Stomach (tissue), 19 donors: ENCODE measurements at places on chromosomes 3 and 15. TPM values are rescaled to one million over a fixed set of nuclear protein-coding genes. Genes with fewer than 3 reads are reported as not detected.

- peak; percentile 79 for DNase-seq
Measured at GRCh38 chr15:82108489-82109078, 62.8 kb upstream of the MEX3B start.

- DNase-seq = no peak
Measured at GRCh38 chr3:128554100-128554464, 61.1 kb upstream of the GATA2 start.

DNA sequence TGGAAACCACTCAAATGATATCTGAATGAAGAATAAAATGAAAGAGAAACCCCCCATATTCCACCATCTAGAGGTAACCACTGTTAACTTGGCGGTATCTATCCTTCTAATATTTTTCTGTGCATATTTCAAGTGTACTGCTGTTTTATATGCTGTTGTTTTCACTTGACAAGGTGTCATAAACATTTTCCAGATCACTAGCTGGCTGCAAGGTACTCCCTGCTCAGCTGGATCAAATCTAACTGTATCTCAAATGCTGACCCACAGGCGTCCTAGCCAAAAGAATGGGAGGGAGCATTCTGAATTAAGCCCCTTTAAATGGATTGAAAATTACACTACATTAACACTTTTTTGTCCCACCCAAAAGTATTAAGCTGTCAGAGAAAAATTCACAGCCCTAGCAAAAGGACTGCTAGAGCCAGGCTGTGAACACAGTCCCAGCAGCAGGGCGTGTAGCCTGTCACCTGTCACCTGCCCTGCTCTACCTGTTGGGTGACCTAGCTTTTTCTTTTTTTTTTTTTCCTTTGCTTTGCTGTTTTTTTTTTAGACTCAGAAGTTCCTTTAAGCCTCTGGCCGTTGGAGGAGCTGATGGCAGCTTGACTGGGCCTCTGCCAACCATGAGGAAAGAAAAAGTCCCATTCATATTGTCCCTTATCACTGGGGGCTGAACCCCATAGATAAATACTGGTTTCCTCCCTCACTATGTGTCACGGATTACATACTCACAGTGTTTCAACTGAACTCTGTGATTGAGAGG, 93.7 kb upstream of the TSC22D2 start:
- peak; percentile 91 for DNase-seq

DNA sequence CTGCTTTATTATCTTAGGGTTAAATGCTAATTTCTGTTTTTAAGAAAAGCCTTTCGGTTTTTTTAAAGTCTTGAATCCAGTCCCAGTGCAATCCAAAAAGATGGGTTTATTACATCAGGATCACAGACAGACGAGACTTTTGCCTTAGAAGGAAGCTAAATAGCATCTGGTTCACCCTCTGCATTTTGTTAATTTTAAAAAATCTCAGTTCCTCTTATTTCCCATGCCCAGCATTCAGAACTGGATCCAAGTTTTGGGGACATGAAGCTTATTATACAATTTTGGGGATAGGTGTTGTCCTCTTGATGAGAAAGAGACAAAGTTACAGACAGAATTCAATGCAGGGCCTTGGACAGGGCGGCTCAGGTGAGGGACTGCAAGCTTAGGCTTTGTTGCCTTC, 181.5 kb upstream of the LYSMD4 start:
- no peak for DNase-seq

DNA sequence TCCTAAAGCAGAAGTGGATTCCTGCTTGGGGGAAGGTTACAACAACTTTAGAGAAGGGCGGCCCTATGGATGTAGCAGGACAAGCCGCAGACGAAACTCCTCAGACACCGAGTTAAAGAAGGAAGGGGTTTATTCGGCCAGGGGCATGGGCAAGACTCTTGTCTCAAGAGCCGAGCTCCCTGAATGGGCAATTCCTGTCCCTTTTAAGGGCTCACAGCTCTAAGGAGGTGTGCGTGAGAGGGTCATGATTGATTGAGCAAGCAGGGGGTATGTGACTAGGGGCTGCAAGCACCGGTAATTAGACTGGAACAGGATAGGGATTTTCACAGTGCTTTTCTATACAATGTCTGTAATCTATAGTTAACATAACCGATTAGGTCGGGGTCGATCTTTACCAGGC, 879 bp upstream of the PDHB start:
- DNase-seq = no peak

GRCh38 chr15:78023865-78024518, 53.5 kb downstream of the TBC1D2B start:
- DNase-seq = peak; percentile 87

DNA sequence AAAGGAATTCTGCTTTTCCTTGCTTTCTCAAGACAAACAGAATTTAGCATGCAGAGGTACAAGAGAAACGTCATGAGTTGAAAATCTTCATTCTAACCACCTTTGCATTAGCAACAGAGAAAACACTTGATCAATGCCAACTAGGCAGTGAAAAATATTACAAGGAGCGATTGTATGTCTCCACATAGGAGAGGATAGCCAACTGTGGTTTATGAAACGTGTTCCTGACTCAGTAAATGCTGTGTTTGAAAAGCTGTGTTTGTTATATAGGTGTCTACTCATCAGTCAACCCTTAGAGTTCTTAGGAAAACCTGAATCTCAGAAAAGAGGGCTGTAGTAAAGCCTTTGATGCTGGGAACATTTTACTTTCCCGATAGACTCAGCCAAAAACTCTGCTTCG, 102.4 kb downstream of the FRMD4B start:
- DNase-seq = no peak

GRCh38 chr3:73086071-73086494, 24.6 kb downstream of the EBLN2 start:
- peak; percentile 48 for DNase-seq

- DNase-seq = no peak
Measured at GRCh38 chr3:69207031-69207430, 84.6 kb upstream of the LMOD3 start.

- no peak for DNase-seq
Measured at GRCh38 chr3:63687278-63688225, 35.1 kb downstream of the SNTN start.

LSAMP gene
- 20.7 TPM for total RNA-seq

MESP1 gene
- 2.9 TPM for total RNA-seq

DENND4A gene
- 27.2 TPM for total RNA-seq

ZNF385D gene
- 1.3 TPM for total RNA-seq
